ENCODE measurements at places on chromosomes 6 and 20.

DNA sequence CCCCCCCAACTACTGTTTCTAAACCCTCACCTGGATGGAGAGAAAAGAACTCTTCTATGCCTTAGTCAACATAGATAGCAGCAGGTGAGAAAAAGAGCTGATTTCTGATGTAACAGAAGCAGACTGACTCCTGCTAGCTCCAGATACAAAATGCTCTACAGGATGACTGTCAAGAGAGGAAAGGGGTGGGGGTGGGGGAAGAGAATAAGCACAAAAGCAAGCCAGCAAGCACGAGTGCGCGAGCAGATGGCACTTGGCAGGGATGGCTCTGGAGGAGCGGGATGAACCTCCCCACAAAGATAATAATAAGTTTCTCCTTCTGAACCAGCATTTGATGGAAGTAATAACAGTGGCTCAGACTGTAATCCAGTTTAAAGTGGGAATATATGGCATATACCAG is 45.6 kb upstream of the SPDEF start:
- no peak for DNase-seq

DNA sequence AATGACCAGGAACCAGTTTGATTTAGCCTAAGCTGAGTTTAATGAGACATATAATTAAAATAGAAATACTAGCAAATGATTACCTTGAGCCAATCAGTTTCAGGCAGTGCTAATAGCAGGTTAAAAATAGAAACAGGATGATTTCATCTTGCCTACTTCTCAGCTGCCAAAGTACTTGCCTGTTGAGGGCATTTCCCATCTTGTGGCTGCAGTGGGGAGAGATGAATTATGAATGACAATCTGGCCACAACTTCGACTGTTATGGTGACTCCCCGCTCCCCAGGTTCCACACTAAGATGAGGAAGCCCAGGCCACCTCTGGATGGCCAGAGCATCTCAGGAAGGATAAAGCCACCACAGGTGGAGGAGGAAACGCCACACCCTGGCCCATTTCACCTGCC is 31.3 kb downstream of the MBOAT1 start:
- no peak for DNase-seq

DNA sequence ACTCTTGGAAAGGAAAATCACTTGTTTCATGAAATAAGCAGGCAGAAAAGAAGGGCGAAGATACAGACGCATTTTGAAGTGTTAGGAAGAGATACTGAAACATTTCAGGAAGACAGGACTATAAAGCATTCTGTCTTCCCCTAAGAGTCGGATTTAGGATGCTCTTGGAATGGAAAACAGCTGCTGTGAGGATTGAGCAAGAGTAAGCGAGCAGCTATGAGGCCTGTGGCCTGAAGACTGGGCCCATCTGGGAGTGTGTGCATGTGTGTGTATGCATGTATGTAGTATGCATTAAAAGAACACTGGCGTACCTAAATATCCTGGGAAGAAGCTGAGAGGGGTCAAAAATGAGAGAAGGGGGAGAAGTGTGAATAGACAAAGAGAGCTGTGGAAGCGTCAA is 83.6 kb downstream of the SIM1 start:
- no peak for DNase-seq

- no peak for DNase-seq
Measured at GRCh38 chr20:63222541-63222940, 6.6 kb upstream of the YTHDF1 start.

DNA sequence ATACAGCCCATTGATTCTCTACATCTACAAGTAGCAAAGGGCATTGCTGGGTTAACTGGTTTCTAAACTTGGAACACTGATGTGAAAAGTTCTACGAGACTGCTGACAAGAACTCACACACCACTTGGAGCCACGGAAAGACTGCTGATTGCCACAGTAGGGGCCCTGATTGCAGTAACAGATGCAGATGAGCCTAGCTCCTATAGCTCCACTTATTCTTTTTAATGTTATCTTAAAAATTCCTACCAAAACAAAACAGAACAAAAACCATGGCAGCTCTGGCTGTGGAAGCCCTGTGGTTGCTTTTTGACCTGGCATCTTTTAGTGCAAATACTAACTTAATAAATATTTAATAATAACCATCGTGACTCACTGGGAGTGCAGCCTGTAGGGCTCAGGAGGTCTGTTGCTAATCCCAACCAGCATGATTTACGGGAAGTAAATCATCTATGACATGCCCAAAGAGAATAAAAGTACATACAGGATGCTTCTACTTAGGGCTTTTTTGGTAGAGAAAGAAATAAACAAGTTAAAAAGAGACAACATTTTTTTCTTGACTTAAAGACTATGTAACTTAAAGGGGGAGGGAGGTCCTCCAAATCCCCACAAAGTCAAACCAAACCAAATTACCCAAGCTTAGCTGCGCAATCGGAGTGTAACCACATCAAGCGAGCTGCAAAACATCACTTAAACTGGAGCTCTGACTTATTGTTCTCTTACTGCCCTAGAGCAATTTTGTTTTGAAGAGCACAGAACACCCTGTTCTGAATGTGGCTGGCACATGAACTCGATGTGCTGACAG is 87.2 kb downstream of the FKBP5 start:
- peak; percentile 34 for DNase-seq

- DNase-seq = no peak
Measured at GRCh38 chr20:9160331-9160730, 91.4 kb downstream of the PLCB4 start.

- no peak for DNase-seq
Measured at GRCh38 chr6:154513601-154514320, 3.3 kb upstream of the CNKSR3 start.

DNA sequence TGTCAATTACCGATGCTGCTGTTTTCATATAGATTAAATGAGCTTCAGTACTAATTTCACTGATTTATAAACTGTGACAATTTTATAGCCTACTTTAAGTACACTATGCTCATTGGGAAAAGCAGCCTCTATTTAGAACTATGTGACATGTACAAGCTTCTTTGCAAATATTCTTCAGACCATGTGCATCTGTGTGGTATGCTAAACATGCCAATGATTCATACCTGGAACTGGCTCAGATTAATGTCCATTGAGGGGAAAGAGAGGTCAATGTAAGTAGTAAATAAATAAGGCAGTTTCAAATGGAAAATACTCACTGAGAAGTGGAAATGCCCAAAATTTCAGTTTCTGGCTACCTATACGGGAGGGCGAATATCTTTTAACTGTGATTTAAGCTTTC is 777.7 kb downstream of the C6orf118 start:
- DNase-seq = no peak

DNA sequence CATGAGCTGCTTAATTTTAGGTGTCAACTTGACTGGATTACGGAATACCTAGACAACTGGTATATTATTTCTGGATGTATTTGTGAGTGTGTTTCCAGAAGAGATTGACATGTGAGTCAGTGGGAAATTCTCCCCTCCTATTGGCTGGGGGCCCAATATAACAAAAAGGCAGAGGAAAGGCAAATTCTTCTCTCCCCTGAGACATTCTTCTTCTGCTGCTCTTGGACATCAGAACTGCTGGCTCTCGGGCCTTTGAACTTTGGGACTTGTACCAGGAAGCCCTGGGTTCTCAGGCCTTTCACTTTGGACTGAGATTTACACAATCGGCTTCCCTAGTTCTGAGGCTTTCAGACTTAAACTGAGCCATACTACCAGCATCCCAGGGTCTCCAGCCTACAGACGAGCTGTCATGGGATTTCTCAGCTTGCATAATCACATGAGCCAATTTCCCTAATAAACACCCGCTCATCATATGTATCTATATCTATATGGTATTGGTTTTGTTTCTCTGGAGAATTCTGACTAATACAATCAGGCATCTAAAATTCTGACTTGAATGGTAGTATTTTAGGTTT is 7.6 kb upstream of the BTN3A3 start:
- DNase-seq = no peak

DNA sequence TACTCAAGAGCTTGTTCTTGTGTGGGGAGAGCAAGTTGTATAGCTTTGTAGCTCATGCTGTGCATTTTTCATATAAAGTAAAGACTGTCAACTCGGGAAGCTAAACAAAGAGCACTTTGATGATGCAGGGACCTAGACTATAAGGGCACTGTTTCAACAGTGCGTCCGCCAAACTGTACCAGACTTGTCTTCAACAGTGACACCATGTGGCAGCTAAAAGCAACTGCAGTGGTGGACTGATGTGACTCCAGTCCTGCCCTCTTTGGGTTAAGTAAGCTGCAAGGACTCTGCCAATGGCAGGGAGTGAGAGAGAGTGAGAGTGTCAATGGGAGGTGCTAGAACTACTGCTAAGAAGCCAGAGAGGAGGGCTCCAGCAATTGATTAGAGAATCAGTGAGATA is 48.1 kb upstream of the MC3R start:
- DNase-seq = no peak

- no peak for DNase-seq
Measured at GRCh38 chr6:130381459-130382380, 15.9 kb downstream of the TMEM200A start.

DNA sequence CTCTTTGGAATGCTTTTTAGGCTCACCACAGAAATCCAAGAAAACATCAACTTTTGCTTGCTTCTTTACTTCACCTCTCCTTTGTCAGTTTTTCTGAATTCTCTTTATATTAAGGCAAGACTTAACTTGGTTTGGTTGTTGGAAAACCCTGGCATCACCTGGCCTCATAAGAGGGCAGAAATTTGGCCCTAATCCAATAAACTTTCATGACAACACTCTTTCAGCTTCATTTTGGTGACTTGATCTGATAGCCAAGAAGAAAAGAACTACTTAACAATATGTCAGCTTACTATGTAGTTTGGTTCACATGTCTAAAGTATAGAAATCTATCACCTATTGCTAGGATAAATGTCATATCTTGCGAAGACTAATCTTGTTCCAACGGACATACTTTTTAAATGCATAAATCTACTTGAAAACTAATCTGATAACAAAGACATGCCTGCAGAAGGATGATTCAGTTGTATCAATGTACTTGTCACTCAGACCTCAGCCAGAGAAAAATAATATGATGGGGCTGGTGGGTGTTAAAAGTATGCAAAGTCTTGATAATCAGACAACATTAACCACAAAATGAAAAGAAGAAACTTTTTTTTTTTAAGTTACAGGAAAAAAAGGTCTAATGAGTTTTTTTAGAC is 19.3 kb upstream of the HBS1L start:
- DNase-seq = no peak

DNA sequence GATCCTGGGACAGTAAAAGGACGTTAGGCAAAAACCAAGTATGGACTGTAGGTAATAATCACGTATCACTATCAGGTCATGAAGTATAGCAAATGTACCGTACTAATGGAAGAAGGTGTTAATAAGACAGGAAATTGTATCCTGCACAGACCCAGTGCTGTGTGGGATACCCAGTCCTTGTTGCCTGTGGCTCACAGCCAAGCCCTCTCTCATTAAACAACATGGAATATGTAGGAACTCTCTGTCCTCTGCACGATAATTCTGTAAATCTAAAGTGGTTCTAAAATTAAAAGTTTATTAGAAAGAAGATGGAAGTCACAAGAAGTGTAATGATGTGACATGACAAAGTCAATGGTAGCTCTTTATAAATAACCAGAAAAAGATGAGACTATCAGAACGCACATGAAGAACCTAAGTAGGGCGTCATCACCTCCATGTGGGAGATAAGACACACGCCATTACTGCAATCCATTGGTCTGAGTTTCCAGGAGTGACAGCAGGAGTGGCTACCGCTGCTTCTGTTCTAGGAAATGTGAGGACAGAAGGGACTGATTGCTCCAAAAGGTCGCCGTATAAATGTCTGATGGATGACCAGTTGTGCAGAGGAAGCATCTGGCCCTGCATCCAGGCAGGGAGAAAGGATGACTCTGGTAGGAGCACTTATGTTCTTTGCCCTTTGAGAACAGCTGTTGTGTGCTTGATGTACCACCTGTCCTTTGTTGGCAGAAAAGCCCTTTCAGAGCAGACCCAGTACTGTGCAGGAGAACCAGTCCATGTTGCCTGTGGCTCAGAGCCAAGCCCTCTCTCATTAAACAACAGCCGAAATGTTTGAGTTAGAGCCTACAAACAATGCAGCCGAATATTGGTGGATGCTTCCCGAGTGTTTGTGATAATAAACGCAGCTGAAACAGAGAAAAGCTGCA is 125.6 kb downstream of the FIG4 start:
- no peak for DNase-seq

DNA sequence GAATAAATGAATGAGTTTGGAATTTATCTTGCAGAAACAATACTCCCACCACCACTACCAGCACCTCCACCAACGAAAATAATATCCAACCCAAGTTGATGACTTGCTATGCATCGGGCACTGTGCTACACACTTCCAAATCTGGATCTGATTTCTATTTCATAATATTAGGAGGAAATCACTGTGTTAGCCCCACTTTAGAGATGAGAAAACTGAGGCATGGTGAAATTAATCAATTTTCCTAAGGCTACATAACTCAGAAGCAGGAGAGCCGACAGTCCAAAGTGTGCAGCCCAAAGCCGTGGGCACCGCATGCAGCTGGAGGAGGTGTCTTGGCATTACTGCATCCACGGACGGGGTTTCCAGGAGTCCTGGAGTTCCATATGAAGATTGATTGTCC is 17.6 kb downstream of the TCF15 start:
- no peak for DNase-seq

All from stimulated activated CD4-positive, alpha-beta T cell treated with anti-CD3 and anti-CD28 coated beads, Interleukin-15, amount 100 ng/mL, for 1 hour (primary cell).